ENCODE measurements at places on chromosomes 4 and X.

DNA sequence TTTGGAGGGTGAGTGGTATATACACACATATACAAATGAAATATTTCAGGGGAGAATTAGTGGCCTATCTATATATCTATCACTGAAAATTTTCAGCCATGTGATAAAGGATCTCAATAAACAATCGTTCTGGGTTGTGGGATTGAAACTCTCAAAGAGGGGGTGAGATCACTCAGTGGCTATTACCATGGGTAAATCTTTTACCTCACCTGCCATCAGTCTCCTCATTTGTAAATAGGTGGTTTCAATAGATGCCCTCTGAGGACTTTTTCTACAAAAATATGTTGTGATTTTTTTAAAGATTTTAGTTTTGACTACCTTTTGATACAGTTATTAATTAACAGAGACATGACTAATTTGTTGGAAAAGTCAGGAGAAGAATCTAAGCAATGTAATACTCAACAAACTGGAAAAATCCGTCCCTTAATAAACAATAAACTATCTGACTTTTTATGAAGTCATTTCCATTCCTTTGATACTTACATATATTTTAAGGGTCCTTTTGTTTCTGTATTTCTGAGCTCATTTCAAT lies 192.8 kb downstream of the MAD2L1 start:
- no peak for DNase-seq

DNA sequence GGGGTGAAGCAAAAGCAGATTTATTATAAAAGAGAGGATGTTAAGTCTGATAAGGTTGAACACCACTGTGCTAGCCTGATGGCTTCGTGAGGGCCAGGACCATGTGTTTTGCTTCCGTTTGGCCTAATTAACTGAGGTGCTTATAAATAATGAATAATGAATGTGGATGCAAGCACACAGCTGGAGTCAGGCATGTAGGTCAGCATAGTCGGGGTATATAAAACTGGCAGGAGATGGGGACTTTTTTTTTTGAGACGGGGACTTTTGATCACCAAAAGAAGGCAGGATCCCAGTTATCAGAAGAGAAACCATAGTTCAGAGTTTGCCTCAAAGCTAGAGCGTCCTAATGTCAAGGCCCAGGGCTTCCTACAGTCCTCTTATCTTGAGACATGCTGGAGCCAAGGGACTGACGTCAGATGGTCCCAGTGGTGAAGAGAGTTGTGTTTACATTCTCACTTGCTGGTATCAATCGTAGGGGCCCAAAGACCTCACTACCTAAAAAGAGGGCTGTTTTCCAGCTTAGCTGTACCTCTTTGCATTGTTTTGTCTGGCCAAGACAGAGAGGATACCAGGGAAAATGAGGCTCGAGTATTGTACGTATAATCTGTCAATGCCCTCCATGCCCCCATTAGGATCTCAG lies 50.4 kb downstream of the RTL9 start:
- no peak for DNase-seq

DNA sequence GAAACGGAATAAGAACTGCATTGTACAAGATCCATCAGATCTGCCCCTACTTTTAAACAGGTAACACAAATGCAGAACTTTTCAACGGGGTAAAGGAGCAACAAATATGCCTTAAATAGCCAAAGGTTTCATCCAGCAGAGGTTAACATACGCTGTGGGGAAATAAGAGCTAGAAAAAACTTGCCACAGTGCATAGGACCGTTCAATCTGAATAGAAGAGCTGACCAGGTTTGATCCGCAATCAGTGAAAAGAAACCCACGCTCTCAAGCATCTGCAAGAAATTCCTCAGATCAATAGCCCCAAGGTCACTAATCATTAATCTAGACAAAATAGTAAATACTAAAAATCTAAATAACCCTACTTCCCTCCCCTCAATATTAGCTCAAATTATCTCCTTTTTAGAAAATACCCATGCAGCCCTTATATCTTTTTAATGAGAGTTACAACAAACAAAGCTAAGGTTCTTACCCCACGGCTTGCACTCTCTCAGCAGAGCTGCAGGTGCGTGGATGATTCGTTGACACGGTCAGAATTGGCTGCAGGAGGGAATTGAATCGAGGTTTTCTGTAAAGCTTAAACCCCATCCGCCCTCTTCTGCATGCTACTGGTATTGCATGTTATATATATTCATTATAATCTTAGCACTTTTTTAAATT lies at the start of gene TLR10:
Gene TLR10 (minus strand): TSS at position 539 of the 657 bp plus-strand sequence. CDS start 7,400 bp downstream, outside the sequence.
- no peak for DNase-seq

DNA sequence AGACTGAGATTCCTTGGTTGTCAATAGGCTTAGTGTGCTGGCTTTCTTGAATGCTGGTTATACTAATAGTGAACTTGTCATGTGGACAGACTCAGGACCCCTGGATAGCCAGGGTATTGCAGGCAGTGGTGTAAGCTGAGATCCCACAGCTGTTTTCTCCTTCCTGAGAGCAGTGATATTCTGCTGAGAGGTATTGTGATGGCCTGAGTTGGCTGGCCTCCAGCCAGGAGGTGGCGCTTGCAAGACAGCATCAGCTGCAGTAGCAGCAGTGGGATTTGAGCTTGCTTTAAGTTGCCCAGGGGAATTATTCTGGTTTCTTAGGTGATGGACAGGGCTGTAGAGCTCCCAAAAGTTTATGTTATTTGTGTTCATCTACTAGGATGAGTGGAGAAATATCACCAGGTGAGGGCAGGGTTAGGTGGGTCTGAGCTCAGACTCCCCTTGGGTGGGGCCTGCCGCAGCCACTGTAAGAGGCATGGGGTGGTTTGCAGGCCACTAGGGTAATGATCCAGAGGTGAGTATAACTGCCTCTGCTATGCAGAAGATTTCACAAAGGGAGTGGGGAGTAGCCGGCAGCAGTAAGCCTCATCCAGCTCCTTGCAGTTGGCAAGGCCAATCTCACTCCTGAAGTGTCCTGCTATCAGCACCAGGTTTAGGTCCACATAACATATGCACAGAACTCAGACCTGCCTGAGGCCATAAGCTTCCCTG lies 66.2 kb downstream of the IL15 start:
- DNase-seq: no peak

- no peak for DNase-seq
These were observed 11.7 kb upstream of the PTPN13 start for GRCh38 chr4:86582410-86582809.

- DNase-seq: no peak
These were observed 23.9 kb upstream of the RNF212 start for GRCh38 chr4:1137063-1137776.

Data from right lung (tissue), 10 donors.